PC-3 (cell line): ENCODE measurements at places on chromosomes 5 and 9. TPM values are rescaled to one million over a fixed set of nuclear protein-coding genes. Genes with fewer than 3 reads are reported as not detected.

ZNF658 gene
- total RNA-seq, result 3.1 and 3.8 TPM in 2 replicates

ICE1 gene
- total RNA-seq, result 21.9 and 23.8 TPM in 2 replicates

C9orf50 gene
- not detected in 2 replicates for total RNA-seq

SPAAR gene
- 0.35 TPM in 1 of 2 replicates, not detected in the other for total RNA-seq
